NCI-H1092 (cell line): ENCODE measurements at places on chromosomes 2 and 18.

DNA sequence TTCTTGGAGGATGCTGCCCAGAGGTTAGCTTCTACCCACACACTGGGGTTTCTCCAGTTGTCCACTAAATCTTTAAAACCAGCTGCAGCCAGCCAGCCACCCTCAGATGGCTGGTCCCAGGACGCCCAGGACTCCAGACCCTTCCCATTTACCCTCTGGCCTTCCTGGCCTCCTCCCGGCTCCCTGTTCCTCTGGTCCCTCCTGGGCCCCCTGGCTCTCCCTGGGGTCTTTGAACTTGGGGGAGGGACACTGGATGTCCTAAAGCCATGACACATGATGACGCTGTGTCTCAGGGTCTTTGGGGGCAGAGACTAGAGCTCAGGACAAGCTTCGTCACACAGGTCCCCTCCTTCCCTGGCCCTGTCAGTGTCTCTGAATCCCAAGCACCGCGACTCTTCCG lies 201.1 kb upstream of the HDAC4 start:
- no peak for DNase-seq

DNA sequence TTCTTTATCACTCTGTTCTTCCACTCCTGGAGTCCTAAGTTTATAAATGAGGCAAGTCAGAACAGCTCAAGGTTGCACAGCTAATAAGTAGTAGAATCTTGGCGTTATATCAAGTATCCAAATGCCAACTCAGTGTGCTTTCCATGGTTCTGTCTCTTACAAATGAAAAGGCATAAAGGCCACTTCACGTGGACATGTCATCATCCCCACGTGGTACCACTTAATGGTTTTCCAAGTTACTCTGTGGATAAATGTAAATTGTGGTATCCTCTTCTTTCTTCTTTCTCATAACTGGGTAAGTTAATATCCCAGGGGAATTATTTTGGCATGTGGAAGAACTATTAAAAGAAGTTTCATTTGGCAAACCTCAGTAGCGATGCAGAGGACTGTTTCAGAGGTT lies 131.5 kb upstream of the L3MBTL4 start:
- DNase-seq: no peak

DNA sequence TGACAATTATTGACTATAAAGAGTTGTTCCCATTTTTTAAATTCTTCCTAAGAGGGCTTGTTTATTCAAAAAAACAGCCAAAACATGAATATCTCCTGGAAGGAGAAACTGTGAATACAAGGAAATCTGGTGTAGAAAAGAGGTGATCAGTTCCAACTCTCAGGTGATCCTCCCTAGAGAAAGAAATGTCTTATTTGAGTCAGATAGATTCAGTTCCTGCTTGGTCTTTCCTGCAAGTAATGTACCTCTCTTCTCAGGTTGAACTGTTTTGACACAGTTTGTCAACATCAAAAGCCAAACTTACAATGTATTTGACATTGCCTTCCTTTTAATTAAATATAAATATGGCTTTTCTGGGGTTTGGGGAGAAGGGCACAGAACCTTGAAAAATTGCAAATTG lies 567.4 kb downstream of the ARHGAP15 start:
- no peak for DNase-seq

- no peak for DNase-seq
Observed at GRCh38 chr18:46677611-46678010, 20.6 kb upstream of the LOXHD1 start.

- no peak for DNase-seq
Observed at GRCh38 chr2:218658671-218659257, 659 bp downstream of the ZNF142 start.

DNA sequence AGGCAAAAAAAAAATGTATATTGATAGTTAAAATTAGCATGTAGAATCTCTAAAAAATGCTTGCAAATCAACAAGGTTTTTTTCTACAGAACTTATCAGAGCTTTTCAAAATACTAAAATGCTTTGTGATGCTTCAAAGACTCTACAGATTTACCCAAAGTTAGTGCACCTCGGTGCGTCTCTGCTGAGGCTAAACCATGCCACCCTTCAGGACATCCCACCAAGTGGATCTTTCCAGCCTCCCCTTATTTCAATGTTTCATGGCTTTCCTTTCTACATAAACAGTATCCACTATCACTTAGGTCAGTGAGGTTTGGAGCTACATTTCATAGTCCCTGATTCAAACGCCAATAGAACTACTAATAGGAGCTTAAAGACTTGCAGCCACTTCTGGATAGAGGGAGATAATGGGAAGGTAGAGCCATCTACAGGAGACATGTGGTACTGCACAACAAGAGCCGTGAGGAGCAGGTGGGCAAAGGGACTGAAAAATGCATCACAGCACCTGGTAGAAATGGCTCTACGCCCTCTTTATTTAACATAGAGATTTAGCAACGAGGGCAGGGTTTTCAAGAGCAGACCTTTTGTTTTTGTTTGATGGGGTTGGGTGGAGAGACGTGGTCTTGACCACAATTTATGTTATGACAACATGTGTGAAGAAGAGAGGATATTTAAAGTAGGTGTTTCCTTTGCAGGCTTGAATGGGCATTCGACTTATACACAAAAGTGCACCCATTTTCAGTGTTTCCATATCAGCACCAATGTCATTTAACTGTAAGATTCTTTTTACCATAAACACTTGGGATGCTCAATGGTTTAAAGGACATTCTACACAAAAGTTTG lies 56.1 kb upstream of the SLC35G4 start:
- no peak for DNase-seq

DNA sequence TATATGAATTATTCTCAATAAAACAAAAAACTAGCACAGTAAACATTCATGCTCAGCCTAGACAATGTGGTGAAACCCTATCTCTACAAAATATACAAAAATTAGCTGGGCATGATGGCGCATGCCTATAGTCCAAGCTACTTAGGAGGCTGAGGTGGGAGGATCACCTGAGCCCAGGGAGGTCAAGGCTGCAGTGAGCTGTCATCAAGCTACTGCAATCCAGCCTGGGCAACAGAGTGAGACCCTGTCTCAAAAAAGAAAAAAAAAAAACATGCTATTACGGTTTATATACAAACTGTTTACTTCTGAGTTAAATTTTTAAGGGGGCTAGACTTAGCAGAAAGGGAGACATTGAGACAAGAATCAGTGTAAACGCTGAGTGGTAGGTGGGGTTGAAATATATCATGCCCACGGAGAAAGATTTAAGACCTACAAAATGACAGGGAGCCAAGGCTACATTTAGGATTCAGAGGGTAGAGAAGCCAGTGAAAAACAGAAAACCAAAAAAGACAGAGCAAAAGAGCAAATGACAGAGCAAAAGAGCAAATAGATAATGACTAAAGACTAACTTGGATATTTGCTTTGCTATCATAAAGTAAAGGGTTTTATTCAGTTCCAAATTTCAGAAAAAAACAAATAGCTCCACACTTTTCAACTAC lies 7.5 kb downstream of the TTC32 start:
- no peak for DNase-seq
